Activated CD4-positive, CD25-positive, alpha-beta regulatory T cell treated with anti-CD3 and anti-CD28 coated beads, Interleukin-2, amount 50 U/mL, for 72 hours (primary cell): ENCODE measurements at places on chromosomes 16 and 17.

GRCh38 chr17:33080091-33080490, 88.4 kb downstream of the SPACA3 start:
- DNase-seq: no peak

- no peak for DNase-seq
Observed at GRCh38 chr17:57011491-57012015, 33.6 kb downstream of the SCPEP1 start.

DNA sequence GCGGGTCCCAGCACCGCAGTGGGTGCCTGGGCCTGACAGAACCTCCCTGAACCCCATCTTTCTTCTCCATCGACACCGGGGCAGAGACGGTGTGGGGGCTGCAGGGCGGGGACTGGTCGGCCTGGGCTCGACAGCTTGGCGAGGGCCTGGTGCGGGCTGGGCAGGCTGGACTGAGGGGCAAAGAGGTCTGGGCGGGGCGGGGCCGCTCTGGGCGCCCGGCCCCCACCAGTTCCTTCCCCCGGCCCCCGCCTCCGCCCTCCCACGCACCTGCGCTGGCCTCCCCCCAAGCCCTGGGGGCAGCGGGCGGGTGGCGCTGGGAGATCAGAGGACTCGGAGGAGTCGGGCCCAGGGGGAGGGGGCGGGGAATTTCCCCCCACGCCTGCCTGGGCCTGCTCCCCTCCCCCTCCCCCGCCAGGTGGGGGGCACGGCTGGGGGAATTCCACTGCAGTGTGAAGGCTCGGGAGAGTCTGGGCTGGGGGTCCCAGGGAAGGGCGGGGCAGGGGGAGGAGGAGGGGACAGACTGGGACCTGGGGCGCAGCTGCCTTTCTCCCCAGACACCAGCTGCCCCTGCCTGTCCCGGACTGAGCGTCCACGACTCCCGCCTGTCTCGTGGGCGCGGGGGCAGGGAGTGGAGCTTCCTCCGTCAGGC, 877 bp upstream of the KREMEN2 start:
- DNase-seq: no peak

DNA sequence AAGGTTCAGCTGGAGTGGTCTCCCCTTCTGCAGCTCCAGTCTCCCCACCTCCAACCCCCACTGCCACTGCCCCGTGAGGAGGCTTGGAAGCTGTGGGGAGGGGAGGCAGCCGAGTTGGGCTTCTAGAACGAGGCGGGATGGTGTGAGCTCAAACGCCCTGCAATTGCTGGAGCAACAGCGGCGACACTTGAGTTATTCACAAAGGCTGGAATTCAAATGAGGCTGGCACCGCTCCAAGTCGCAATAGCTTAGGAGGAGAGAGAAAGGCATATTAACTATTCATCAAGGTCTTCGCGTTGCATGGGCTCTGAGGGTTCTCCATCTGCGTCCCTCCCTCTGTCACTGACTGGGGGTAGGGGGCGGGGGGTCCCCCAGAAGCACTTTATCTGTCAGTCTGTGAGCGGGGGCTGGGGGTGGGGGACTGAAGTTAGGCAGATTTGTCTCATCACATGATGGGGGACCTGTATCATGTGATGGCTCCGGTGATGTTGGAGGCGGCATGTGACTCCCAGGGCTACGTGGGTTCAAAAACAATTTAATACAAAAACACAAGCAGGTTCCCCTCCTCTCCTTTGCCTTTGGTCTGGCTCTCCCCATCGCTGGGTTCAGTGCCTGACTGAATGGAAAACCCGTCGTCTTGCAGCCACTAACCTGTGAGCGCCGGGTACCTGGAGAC, 70.5 kb downstream of the RBBP6 start:
- DNase-seq: no peak

DNA sequence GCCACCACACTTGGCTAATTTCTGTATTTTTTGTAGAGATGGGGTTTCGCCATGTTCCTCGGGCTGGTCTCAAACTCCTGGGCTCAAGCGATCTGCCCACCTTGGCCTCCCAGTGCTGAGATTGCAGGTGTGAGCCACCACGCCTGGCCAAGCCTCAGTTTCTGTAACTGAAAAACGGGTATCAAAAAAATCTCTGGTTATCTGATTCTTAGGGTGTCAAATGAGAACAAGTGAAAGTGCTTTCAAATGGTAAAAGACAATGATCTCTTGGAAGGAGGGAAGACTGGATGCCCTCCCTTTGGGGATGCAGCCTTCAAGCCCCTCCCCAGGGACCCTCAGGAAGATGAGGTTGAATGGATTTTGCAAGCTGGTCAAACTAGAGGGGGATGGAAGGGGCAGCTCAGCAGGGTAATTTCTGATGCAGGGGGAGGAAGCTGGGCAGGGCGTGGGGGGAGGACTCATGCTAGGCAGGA, 22.3 kb downstream of the ARHGAP23 start:
- DNase-seq: no peak

DNA sequence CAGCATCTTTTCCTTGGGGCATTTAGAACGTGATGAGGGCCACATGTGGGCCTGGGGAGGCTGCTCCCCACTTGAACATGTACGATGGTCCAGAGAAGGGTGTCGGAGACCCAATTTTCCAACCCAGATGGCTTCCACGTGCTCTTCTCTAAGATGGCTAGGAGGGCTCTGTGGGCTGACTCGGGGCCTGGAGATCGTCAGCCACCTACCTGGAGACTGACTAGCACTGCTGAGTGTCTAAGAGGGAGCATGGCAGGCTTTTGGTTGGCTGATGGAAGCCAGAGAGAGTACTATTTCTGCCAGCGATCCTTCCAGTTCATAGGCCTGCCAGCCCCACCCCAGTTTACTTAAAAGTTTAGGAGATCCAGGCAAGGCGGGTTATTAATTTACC, 60.2 kb upstream of the CLEC18A start:
- no peak for DNase-seq
